Tibial artery (tissue), 4 donors: ENCODE measurements at places on chromosomes 12 and 14.
A peak's percentile ranks its signal among the peaks of the same experiment; 100 is the strongest.

- no peak for DNase-seq
Measured at GRCh38 chr12:65953631-65954030, 129.3 kb downstream of the HMGA2 start.

- DNase-seq: peak; percentile 10
Measured at GRCh38 chr12:109740694-109741245, 27.1 kb downstream of the FAM222A start.

- peak; percentile 19 for DNase-seq
Measured at GRCh38 chr14:99520571-99521081, 39.4 kb downstream of the CCNK start.

DNA sequence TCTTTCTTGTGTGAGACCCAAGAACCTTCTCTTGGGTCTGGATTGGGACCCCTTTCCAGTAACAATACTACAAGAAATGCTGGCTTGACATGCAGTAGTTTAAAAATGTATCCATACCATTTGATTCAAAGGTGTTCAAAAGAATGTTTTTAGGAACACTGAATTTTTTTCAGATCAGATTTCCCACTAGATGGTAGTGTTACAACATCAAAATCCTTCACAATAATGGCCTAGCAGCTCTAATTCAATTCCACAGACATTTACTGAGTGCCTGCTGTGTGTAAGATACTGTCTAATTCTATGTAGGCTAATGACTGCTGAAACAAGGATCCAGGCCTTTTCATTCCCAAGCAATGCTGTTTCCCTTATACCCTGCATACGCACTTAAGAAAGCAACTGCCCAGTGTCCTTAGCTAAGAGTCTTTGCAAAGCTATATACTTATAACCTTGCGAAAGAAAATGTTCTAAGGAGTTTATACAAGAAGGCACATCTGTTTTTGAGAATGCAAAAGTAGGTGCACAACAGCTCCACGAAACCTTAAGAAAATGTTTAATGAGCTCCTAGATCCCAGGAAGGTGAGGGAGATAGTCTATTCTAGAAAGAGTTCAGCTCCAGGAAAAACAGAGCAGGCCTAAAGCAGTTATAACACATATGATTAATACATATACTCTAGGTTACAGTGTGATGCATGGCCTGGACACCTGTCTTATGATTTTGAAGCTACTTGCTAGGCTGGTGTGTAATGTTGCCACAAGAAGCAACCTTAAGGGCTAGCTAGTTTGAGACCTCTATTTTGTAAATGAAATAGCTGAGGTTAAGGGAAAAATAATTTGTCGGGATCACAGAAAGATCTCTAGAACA is 50.9 kb upstream of the PKP2 start:
- no peak for DNase-seq

DNA sequence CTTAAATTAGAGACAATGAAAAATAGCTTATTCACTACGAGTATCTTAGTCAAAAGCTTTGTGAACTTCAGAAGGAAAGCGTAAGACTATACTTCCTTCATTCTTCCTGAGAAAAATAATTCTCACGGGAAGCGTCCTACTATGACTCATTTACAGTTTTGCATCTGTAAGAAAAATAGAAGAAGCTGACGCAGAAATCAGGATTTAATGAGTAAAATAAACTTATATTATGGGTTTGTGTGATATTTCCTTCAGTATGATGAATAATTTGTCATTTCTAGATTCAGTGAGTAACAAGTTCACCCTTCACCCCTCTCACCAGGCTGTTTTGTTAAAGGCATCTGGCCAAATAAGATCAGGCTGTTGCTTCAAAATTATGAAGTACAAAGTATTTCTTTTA is 17.8 kb upstream of the PDE3A start:
- DNase-seq: no peak

DNA sequence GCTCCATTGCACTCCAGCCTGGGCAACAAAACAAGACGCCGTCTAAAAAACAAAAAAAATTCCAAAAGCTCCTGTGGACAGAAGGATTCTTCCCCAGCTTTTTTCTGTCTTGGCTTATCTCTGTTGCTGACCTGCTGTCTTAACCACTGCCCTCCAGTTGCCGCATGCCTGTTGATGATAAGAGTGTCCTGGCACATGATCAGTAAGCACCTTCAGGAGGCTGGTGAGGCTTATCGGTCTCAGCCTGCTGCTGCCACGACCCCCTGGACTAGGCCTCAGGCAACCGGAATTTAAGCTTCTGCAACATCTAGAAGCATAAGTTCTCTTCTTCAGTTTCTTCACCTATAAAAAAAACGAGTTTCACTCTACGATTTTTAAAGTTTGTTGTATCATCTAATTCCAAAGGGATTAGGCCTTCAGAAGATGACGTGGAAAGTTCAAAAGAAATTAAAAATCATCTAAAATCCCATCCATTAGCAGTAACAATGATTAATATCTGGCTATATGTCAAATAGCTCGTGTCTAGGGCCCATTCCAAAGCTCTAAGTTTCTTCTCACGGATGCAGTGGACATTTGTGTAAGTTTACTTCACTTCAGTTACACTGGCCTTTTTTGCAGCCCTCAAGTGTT is 46.4 kb downstream of the RESF1 start:
- DNase-seq: no peak

GRCh38 chr12:45232756-45233372 is 17.0 kb downstream of the ANO6 start:
- DNase-seq: peak; percentile 52
